ENCODE measurements at places on chromosomes 5 and 9.

DNA sequence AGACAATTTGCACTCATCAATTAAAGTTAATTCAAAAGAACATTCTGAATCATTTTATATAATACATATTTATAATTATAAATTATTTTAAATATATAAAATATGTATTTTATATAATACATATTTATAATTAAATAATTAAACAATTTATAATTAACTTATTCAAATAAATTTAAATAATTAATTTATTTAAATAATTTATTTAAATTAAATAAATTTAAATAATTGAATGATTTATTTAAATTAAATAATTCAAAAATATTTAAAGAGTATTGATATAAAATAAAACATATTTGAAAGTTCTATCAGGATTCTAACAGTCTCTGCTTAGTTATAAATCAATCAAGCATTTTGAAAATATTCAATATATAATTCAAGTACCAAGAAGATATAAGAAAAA, 775.5 kb upstream of the CTNND2 start:
- no peak for DNase-seq

DNA sequence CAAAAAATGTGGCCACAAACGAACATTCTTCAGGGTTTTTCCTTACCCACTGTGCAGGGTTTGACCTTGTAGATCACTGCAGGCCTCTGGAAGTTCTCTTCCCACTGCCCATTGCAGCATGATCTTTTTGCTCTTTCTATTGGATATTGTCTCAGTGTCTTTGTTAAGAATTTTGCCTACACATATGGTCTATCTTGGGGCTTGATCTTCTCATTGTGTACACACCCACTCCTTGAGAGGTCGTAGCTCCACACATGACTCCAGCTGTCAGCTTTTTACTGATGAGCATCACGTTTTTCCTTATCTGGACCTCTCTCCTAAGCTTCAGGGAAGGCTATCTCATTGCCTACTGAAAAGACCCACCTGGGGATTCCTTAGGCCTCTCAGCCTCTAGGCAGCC, 3.0 kb upstream of the GLRX start:
- no peak for DNase-seq

DNA sequence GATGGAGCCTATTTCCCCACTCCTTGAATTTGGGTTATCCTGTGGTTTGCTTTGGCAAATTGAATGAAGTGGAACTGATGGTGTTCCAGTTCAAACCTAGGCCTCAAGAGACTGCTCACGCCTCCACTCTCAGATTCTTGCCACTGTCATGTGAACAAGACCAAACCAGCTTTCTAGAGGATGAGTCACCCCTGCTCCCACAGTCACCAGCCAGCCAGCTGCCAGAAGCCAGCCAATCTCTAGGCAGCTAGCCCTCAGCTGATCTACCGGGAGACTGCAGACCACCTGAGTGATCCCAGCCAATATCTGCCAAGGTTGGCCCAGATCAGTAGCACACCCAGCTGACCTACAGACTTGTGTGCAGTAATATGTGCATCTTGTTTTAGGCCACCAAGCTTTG, 300.6 kb downstream of the TMEM38B start:
- no peak for DNase-seq

GRCh38 chr9:32882705-32883104, 99.4 kb downstream of the TMEM215 start:
- no peak for DNase-seq

DNA sequence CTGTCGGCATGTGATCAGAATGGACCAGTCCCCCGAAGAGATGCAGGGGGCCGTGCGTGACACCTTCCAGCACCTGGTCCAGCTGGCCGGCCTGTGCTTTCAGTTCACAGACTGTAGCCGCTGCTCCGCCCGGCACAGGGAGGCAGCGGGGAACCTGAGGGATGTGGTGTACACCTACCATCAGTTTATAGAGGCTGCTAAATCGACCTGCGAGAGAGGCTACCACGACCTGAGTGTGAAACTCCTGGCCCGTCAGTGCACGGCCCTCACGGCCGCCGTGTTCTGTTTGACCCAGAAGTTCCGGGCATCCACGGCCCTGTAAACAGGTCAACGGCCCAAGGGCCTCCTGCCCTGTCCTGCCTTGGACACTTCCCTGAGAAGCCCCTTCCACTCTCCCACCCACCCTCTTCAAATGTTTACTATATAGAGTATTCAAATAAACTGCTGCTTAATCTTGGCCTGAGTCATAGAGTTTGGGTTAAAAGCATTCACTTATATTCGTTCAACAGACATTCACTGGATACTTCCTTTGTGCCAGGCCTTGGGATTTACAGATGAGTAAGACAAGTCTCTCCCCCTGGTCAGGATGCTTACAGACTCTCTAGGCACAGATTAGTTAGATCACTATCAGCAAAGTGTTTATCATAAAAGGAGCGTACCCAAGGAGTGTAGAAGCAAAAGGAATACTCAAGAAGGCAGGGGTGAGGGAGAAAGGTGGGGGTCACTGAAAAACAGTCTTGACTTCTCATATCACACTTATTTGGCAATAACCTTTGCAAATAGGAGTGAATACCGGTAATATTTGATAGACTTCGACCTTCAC, 6.9 kb upstream of the TRMT10B start:
- no peak for DNase-seq

GRCh38 chr5:139394123-139394653, 716 bp downstream of the PROB1 start:
- no peak for DNase-seq

- DNase-seq = no peak
These were observed 36.5 kb upstream of the HSPA9 start for GRCh38 chr5:138611678-138612218.

DNA sequence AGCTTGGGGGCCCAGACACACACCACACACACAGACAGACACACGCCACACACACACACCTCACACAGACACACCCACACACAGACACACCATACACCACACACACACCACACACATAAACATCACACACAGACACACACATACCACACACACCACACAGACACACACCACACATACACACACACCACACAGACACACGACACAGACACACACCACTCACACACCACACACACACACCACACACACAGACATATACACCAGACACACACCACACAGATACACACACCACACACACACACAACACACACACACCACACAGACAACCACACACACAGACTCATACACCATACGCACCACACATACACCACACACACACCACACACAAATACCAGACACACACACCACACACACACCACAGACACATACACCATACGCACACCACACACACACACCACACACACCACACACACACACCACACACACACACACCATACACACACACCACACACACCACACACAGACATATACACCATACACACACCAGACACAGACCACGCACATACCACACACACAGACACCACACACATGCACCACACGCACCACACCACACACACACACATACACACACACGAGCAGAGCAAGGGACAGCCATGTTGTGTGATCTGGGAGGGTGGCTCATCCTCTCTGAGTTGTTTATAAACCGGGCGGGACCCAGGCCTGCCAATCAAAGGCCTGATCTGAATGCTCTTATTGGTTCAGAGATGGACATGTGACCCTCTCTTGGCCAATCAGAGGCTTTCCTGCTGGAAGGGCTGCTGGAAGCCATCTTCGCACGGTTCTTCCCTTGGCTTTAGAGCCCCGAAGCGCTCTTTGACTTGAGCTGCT, 148.3 kb downstream of the GAPVD1 start:
- no peak for DNase-seq

- DNase-seq = no peak
These were observed 55.2 kb upstream of the SLIT3 start for GRCh38 chr5:169356181-169356580.

DNA sequence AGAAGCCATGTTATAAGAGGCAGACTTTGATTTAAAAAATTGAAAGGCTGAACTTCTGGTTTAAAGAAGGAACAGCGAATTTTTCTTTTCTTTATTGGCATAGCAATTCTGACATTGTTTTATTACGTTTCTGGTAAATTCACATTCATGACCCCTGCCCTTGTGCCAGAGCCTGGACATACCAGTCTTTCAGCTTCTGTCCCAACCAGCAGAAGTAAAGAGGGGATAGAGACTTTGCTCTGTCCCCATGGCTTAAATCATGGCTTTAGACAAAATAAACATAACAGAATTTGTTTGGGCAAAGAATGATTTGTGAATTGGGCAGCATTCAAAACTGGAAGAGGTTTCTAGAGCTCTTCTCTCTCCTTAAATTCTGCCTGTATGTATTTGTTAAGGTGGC, 15.3 kb downstream of the CAST start:
- no peak for DNase-seq

GRCh38 chr9:5529683-5530221, 19.4 kb downstream of the PDCD1LG2 start:
- no peak for DNase-seq

DNA sequence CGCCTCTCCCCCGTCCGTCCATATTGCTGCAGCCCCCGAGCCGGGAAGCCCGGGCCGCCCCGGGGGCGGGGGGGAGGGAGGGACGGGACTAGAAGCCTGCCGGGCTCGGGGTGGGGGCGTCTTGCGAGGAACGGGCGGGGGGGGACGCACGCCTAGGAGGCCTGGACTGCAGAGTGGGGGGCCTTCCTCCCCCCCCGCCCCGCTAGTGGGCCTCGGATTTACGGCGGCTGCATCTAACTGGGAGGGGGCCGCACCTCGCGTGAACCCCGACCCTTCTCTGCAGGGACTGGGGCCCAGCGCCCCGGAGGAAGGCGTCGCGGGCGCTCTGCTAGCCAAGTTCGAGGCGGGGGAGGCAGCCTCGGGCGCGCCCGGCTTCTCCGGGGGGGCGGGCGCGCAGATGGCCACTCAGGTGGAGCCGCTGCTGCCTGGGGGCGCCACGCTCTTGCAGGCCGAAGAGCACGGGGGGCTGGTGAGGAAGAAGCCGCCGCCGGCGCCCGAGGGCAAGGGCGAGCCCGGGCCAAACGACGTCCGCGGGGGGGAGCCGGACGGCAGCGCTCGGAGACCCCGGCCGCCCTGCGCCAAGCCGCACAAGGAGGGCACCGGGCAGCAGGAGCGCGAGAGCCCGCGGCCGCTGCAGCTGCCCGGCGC, at the start of gene LARP1:
TSS of gene LARP1 (plus strand) at position 17 of the 648 bp plus-strand sequence. CDS start at position 398, 381 bp downstream.
- peak; percentile 19 for DNase-seq

DNA sequence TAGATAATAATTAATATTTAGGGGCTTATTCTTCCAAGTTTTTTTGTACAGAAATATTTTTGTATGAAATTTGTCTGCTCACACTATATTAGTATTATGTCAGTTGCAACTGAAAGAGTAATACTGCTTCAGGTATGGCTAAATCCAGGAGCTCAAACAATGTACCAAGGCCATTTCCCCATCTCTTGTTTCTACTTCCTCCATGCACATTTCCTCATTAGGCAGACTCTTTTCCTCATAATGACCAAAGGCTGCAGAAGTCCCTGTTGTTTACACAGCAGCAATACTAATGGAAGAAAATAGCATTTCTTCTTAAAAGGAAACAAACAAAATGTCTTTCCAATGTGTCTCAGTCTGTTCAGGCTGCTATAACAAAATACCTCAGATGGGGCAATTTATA, 9.2 kb upstream of the OTULINL start:
- no peak for DNase-seq

GRCh38 chr5:37077146-37077545, 172.0 kb downstream of the CPLANE1 start:
- DNase-seq = no peak

DNA sequence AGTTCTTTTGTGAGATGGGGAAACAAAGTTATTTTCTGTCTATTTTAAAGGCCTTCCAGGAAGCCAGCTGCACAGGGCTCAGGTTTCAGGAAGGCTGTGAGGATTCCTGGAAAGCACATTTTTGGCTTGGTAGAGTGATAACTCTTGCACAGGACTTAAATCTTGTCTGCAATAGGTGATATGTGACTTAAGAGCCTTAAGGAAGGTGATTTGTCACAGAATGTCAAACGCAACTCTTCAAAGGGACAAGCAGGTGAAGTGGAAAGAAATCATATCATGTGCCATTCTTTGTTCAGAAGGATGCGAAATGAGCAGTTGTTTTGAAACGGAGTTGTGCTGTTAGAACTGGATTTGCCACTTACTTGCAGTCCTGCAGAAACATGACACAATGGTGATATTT, 459.3 kb downstream of the MAT2B start:
- no peak for DNase-seq

DNA sequence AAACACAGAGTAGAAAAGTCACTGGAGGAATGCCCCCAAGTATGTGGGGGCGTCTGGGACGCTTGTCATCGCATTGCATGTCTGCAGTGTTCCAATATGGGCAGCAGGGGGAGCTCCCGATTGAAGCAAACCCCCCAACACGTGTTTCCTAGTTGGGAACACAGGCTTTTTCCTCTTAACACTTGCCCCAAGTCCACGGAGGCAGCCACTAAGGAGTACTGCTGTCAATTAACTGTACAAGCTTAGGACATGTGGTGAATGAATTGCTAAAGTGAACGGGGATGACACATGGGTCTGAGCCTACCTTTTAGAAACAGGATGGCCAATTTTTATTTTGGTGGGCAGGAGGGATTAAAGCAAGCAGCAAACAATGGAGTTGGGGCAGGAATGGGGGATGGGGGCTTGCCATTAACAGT, 2.2 kb downstream of the GABRB2 start:
- DNase-seq = no peak
